ENCODE measurements at places on chromosomes 5 and 9.

- DNase-seq = no peak
Measured at GRCh38 chr9:110815361-110815760, 146.8 kb downstream of the MUSK start.

DNA sequence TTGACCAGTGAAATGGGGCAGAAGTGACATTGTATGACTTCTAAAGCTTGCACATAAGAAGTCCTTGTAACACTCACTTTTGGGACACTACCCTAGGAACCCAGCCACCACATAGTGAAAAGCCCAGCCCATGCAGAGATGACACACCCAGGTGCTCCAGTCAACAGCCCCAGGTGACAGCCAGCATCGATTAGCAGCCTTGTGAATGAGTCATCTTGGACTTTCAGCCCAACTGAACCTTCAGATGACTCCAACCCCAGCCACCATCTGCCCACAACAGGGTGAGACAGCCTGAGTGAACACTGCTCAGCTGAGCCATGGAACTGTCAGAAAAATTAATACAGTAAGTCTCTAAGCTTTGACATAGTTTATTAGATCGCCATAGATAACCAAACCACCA, 458.6 kb downstream of the ZSWIM6 start:
- no peak for DNase-seq

DNA sequence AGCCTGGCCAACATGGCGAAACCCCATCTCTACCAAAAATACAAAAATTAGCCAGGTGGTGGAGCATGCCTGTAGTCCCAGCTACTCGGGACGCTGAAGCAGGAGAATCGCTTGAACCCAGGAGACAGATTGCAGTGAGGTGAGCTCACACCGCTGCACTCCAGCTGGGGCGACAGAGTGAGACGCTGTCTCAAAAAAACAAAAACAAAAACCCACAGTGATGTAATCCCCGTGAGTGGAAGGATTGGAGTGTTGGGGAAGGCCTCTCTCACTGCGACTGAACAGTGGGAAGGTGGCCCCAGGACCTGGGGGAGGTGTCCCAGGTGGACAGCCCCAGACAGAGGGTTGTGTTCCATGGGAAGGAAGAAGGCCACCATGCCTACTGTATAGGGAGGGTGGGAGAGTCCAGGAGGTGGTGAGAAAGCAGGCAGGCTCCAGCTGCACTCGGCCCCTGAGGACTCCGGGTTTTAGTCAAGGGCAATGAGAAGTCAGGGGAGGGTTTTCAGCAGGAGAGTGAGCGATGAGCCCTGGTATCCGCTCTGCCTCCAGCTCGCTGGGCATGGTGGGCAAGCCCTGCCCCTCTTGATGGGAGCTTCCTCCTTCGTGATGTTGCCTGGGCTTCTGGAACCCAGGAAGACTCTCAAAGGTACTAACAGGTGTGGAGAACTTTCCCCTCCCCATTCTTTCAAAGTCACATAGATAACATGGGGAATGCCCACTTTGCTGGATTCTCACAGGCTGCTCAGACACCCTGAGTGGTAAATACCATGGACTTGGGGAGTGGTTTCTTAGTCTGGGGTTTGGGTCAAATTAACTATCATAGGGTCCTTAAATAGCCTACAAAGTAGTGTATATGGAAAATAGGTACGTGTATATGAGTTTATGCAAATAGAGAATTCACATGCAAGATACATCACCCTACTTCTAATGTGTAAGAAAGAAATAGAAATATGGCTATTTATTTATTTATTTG, 74.7 kb downstream of the PPARGC1B start:
- DNase-seq = no peak

- no peak for DNase-seq
Measured at GRCh38 chr9:135562235-135562745, 734 bp downstream of the PAEP start.

DNA sequence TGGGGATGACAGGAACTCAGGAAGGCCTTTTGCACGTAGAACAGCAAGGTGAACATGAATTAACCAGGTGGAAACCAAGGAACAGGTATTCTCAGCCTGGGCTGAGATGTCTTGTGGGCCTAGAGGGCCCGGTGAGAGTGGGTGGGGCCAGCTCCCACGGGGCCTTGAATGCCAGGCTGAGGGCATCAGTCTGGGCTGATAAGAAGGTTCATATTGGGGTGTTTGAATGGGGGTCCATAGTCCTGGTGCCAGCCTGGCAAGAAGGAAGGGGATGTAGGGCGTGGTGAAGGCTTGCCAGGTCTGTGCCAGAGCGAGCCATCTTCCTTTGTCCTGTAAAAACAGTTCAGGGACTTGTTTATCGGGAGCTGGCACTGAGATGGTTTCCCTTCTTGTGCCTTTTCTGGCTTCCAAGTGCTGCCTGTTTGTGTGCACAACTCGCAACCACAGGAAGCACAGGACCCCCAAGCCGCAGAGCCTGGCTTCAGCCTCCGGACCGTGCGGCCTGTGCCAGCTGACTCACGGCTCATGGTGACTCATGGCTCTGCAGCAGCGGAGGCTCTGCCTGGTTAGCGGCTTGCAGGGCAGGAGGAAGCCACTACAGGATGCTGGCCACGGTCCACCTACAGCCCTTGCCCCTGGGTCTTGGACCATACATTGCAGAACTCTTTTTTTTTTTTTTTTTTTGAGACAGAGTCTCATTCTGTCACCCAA, 2.4 kb downstream of the CARD19 start:
- no peak for DNase-seq

DNA sequence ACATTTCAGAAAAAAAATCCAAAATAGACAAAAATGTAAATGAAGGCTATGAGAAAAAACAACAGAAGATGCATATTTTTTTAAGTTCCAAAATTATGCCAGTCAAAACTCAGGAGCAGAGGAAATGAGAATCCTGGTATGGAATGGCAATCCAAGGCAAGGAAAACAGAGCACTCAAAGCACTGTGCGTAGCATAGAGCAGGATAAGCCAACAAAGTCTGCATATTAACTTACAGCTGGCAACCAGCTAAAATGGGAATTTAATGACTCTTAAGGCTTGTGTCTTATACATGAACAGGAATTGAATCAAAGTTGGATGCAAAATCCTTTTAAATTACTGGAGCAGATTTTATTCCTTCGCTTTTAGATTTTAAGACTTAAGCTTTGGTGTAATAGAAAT, 203.5 kb upstream of the DAPK1 start:
- DNase-seq = no peak

DNA sequence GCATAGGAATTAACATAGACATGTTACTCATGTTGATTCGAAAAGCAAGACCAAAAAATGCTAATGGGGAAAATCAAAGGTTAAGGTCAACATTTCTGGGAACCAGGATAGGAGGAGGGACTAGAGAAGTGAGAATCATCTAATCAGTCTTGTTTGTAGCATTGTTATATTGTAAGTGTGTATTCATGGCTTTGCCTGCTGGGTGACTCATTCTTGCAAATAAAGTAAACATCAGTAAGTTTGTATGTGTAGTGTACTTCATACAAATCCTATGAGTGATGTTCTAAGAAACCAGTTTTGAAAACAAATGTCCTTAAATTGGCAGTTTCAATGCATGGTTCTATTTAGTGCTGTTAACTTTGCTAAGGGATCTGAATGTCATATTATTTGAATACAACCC, 79.0 kb upstream of the TMEM252 start:
- no peak for DNase-seq

GRCh38 chr5:124395926-124396325, 350.5 kb downstream of the ZNF608 start:
- DNase-seq = no peak

- DNase-seq = peak; percentile 41
Measured at GRCh38 chr5:172274951-172275753, 8.4 kb downstream of the UBTD2 start.

GRCh38 chr9:35341585-35341984, 148.3 kb upstream of the RUSC2 start:
- no peak for DNase-seq

GRCh38 chr5:131262953-131263541, 806 bp upstream of the CDC42SE2 start:
- no peak for DNase-seq

- DNase-seq = no peak
Measured at GRCh38 chr9:27861887-27862286, 288.6 kb upstream of the C9orf72 start.

DNA sequence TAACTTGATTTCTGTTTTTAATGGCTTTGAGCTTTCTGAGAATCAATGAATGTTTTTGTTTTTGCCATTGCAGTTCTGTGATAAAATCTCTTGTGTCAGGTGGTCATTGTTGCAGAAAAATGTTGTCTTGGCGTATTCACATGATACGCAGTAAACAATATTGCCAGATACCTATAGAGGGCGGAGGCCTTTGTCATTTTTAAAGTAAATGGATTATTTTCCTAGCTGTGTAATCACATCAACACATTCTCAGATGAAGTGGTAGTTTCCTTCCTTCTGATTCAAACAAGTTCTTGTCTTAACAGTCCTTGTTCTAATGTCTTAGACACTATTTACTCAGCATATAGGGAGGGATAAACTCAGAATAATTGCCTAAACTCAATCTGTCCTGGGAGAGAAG, 109.9 kb upstream of the DAB2 start:
- no peak for DNase-seq

- no peak for DNase-seq
Measured at GRCh38 chr9:16690205-16690604, 180.3 kb downstream of the BNC2 start.

- DNase-seq = no peak
Measured at GRCh38 chr9:107874591-107875369, 385.2 kb upstream of the KLF4 start.

GRCh38 chr9:95098391-95098921, 219.1 kb downstream of the FANCC start:
- no peak for DNase-seq

- no peak for DNase-seq
Measured at GRCh38 chr9:99814359-99814758, 7.3 kb upstream of the NR4A3 start.

DNA sequence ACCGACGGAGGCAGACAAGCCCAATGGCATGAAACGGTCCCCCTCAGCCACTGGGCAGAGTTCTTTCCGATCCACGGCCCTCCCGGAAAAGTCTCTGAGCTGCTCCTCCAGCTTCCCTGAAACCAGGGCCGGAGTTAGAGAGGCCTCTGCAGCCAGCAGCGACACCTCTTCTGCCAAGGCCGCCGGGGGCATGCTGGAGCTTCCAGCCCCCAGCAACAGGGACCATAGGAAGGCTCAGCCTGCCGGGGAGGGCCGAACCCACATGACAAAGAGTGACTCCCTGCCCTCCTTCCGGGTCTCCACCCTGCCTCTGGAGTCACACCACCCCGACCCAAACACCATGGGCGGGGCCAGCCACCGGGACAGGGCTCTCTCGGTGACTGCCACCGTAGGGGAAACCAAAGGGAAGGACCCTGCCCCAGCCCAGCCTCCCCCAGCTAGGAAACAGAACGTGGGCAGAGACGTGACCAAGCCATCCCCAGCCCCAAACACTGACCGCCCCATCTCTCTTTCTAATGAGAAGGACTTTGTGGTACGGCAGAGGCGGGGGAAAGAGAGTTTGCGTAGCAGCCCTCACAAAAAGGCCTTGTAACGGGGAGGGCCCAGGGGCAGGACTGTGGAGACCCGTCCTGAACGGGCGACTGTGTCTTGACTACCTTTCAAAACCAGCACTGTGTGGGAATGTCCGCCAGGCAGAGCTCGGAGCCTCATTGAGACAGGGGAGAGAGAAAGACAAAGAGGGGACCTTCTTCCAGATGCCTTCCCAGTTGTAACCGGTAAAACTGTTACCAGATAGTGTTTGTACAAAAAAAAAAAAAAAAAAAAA, 29.9 kb downstream of the CD180 start:
- peak; percentile 45 for DNase-seq

DNA sequence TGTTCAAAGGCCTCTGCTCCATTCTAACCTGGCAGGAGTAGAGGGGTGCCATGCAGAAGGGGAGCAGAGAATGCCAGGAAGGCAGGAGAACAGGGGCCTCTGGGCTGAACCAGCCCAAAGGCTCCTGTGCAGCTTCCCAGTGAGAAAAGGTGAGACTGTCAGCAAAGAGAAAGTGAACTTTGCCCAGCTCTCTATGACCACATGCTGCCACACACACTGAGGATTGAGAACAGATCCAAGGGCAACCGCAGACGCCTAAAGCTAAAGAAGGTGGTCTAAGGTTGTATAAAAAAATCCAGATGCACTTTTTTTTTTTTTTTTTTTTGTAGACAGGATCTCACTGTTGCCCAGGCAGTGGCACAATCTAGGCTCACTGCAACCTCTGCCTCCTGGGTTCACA, 51.4 kb downstream of the ALDH7A1 start:
- no peak for DNase-seq

DNA sequence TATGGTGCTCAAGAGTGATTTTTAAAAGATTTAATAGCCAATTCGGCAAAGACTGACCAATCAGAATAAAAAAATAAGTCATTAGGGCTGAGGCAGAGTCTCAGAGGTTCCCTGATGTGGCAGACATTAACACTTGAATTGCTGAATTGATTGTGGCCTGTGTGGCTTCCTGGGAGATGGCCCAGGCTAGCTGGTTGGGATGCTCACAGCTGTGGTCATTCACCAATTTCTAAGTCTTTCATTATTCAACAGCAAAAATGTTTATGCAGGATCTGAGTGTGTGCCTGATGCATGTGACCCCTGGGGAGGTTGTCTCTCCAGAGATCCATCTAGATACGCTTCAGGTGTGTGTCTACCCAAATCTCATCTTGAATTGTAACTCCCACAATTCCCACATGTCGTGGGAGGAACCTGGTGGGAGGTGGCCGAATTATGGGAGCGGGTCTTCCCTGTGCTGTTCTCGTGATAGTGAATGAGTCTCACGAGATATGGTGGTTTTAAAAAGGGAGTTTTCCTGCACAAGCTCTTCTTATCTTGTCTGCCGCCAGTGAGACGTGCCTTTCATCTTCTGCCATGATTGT, 632.6 kb upstream of the SEMA6A start:
- DNase-seq = no peak

- no peak for DNase-seq
Measured at GRCh38 chr9:129934041-129934591, 98.9 kb downstream of the USP20 start.

- no peak for DNase-seq
Measured at GRCh38 chr5:116581910-116582309, 7.3 kb upstream of the SEMA6A start.

DNA sequence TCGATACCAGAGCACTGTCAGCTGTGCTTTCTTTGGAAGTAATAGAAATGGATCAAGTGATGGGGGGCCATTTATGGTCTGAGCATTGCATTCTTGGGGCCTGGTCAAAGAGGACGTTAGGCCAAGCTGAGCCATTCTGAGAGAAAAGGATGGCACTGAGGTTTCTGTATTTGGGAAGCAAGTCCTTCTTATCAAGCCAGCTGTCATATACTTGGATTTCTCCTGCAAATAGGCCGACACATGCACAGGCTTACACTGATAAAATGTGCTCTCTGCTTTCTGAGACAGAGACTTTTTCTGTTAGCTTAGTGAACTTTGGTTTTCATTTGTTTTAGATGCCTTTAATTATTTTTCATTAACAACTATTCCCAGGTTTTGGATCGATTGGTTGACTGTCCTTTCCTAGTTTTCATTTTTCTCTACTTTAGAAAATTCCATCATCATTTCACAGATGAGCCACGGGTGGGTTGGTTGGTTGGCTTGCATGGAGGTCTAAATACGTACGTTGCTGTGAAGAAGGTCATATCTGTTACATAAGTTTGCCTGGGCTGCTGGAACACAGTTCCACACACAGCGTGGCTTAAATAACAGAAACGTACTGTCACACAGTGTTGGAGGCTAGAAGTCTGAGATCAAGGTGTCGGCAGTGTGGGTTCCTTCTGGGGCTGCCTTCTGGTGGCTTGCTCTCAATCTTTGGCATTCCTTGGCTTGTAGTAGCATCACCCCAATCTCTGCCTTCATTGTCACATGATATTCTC, 20.3 kb downstream of the TMOD1 start:
- DNase-seq = no peak
